Neural crest cell (in vitro differentiated cells): ENCODE measurements at places on chromosomes 3 and 15.

DNA sequence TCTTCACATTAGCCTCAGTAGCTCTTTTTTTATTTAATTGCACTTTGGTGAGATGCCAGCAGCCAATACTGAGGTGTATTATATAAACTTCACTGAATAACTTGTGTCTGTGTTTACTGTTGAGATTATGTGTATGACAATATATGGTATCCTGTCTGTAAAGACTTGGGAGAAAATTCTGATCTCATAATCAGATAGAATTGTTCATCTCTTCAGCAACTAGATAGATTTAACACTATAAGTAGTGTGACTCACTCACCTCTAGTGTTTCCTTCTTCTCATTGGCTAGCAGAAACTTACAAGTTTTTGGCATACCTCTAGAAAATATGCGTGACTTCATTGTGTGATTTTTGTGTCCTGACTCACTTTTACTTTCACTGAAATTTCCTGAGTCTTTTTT lies 67.6 kb upstream of the TGFBR2 start:
- H3K27ac ChIP-seq, result no peak overlapping the region
- no peak overlapping the region for H3K4me3 ChIP-seq
- H3K4me1 ChIP-seq, result peaks cover 8% of the 10 kb centered on the region
- no peaks in the 10 kb centered on the region for H3K27me3 ChIP-seq
- no peak for DNase-seq

DNA sequence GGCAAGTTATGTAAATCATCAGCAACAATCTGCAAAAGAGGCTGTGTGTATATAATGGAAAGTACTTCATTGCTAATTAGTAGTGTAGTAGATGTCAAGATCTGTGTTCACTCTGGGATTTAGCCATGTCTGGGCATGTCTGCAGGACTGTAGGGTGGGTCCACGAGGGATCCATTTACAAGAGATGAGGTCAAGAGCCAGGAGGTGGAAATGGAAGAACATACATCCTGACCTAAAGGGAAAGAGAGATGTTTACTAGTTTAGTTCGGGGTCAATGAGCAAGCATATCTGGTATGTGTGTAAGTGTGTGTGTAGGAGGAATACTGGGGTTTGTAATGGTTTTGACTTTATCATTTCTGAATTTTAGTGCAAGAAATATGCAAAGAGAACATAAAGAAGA lies 171.5 kb upstream of the NANOGP8 start:
- H3K4me3 ChIP-seq, result no peak overlapping the region
- no peak for DNase-seq
- no peak overlapping the region for H3K27ac ChIP-seq
- H3K4me1 ChIP-seq, result peaks cover 27% of the 10 kb centered on the region

- H3K36me3 ChIP-seq, result peaks cover 5% of the 10 kb centered on the region
- no peaks in the 10 kb centered on the region for H3K27me3 ChIP-seq
- H3K27ac ChIP-seq, result no peak overlapping the region
- DNase-seq, result no peak
- H3K4me1 ChIP-seq, result peaks cover 21% of the 10 kb centered on the region
These were observed 52.1 kb downstream of the LSM3 start for GRCh38 chr3:14230729-14231128.

- H3K27me3 ChIP-seq, result peaks cover 15% of the 10 kb centered on the region
- DNase-seq, result no peak
These were observed 363.6 kb downstream of the NR2F2 start for GRCh38 chr15:96693990-96694517.

- H3K4me3 ChIP-seq, result no peak overlapping the region
- H3K27me3 ChIP-seq, result no peaks in the 10 kb centered on the region
- no peak for DNase-seq
- no peak overlapping the region for H3K27ac ChIP-seq
- H3K36me3 ChIP-seq, result peaks cover 2% of the 10 kb centered on the region
These were observed 107.0 kb upstream of the PFN2 start for GRCh38 chr3:150077581-150078247.

- H3K4me1 ChIP-seq, result peaks cover 28% of the 10 kb centered on the region
- no peak overlapping the region for H3K4me3 ChIP-seq
- DNase-seq, result no peak
- no peak overlapping the region for H3K27ac ChIP-seq
- H3K36me3 ChIP-seq, result no peaks in the 10 kb centered on the region
- H3K27me3 ChIP-seq, result peaks cover 3% of the 10 kb centered on the region
These were observed 143.2 kb upstream of the PRR20G start for GRCh38 chr3:127431066-127431465.

DNA sequence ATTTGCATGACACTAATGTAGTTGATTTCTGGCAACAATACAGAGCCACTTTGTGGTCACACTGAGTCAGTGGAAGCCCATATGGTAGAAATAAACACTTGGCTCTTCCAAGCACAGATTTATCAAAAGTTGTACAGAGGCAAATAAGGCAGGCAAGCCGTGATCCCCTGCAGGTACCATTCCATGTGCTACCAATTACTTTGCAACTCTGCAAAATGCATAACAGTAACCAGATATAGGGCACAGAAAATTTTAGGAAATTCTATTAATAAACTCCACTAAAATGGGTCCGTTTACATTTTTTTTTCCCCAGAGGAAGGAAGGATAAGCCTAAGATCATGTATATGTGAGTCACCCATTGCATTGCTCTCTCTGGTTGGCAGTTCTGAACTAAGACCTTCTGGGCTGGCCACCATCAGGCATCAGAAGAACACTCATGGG lies 103.1 kb upstream of the PTX3 start:
- H3K4me1 ChIP-seq, result peaks cover 48% of the 10 kb centered on the region
- no peaks in the 10 kb centered on the region for H3K27me3 ChIP-seq
- DNase-seq, result no peak
- H3K27ac ChIP-seq, result no peak overlapping the region
- H3K4me3 ChIP-seq, result no peak overlapping the region

GRCh38 chr3:120689395-120689794 lies 7.4 kb upstream of the HGD start:
- no peak for DNase-seq
- H3K27ac ChIP-seq, result no peak overlapping the region

DNA sequence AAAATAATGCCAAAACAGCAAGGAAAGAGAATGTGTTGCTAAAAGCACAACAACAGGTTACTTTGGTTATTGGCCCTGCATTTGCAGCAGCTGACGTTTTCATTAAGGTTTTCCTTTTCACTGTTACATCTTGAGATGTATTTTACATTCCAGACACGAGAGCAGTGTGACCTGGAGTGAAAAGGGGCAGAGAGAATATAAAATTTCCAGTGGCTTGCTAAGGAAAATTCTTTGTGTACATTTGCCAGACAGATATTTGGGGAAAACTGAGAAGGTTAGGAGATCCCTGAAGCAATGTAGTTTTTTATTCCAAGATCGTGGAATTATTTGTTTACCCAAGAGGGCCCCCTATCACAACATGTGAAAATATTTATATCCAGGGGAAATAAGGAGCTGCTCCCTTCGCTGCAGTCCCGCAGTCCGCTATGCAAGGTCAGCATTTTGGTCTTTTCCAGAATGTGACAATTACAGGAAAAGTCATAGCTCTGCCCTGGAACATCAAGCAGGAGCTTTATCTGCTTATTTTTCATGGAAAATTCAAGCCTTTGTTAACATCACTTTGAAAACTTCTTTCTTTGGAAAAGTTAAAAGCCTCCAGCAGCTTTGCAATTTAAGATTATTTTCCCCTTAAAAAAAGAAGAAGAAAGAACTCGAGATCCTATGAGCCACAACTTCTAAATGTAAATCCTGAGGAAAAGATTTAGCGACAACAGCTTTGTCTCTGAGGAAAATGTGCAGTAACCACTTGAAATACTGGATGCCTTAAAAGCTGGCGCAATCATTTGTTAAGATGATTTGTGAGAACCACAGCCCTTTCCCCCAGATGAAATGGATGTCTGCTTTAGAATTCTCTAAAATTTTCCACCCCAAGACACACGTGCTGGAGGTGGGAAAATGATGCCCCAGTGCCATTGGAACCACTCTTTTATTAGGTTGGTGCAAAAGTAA lies 256.4 kb upstream of the TPM1 start:
- H3K27ac ChIP-seq, result no peak overlapping the region
- no peak overlapping the region for H3K4me3 ChIP-seq
- no peak for DNase-seq
- no peaks in the 10 kb centered on the region for H3K36me3 ChIP-seq
- H3K4me1 ChIP-seq, result peaks cover 11% of the 10 kb centered on the region

DNA sequence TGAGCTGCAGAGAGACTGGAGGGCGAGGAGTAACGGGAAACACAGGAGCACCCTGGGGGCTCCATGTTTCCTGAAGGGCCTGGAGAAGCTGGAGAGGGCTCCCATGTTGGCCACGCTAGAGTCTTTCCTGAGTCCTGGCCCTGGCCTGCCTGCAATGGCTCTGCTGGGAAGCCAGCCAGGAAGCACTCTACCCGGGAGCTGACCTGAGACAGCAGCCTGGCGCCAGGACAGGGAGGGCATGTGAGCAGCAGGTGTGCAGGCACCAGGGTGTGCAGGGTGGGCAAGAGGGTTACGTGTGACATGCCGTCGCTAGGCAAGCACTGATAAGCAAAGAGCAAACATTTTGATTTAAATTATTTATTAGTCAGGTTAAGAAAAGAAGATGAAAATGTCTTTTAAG lies 301.4 kb downstream of the OCA2 start:
- no peak overlapping the region for H3K4me3 ChIP-seq
- H3K4me1 ChIP-seq, result peaks cover 29% of the 10 kb centered on the region
- DNase-seq, result no peak
- H3K27me3 ChIP-seq, result no peaks in the 10 kb centered on the region
- H3K36me3 ChIP-seq, result no peaks in the 10 kb centered on the region
- no peak overlapping the region for H3K27ac ChIP-seq

GRCh38 chr3:24048843-24049242 lies 103.8 kb downstream of the NR1D2 start:
- no peaks in the 10 kb centered on the region for H3K36me3 ChIP-seq
- H3K4me1 ChIP-seq, result no peaks in the 10 kb centered on the region

GRCh38 chr3:152269056-152269830 lies 514 bp downstream of the MBNL1 start:
- H3K4me3 ChIP-seq, result peak overlapping the region; percentile 100
- peak overlapping the region; percentile 95 for H3K27ac ChIP-seq
- H3K27me3 ChIP-seq, result no peaks in the 10 kb centered on the region
- peak; percentile 61 for DNase-seq
- H3K4me1 ChIP-seq, result peaks cover 49% of the 10 kb centered on the region

- no peak overlapping the region for H3K27ac ChIP-seq
- H3K36me3 ChIP-seq, result no peaks in the 10 kb centered on the region
- H3K27me3 ChIP-seq, result peaks cover 7% of the 10 kb centered on the region
- H3K4me3 ChIP-seq, result no peak overlapping the region
- no peaks in the 10 kb centered on the region for H3K4me1 ChIP-seq
These were observed 32.2 kb upstream of the ABHD17C start for GRCh38 chr15:80662757-80663553.

DNA sequence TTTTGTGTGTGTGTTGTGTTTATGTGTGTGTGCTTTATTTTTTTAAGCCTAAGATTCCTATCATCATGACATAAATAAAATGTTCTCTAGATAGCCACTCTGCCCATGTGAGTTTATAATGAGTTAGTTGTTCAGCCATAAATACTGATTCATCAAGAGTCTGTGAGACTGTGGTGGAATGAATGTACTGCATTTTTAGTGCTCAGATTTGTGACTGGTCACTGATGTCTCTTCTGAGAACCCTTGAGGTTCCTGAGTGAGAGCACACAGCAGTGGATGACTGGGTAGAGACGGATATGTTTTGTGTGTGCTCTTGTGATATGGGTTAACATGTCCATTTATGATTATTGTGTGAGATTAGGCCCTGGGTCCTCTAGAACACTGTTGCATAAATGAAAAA lies 51.2 kb downstream of the SETD5 start:
- H3K4me1 ChIP-seq, result no peaks in the 10 kb centered on the region
- no peak overlapping the region for H3K4me3 ChIP-seq
- no peaks in the 10 kb centered on the region for H3K27me3 ChIP-seq
- DNase-seq, result no peak
- peaks cover 24% of the 10 kb centered on the region for H3K36me3 ChIP-seq

DNA sequence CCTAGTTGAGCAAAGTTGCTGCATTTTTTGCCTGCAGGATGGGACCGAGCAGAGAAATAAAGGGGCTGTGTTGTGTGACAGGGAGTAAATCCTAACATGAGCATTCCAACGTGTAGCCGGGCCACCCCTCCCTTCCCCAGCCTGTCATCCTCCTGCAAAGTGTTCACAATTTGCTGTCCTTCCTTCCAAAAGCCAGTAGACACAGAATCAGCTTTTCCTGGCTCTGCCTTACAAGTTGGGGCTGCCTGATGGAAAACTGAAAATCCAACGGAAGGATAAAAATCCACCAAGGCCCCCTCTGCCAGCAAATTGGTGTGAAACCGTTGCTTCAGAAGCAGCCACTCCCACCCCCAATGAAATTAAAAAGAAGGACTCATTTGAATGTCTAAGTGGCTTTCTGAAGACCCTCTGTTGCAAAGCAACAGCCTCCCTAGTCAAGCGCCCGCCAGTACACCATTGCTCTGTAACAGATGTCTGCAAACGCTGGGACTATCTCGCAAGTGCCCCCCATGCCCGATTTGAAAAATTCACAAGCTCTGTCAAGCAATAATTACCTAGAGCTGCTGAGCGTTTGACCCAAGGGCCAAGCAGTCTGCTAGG lies 665 bp downstream of the FRMD4B start:
- peaks cover 51% of the 10 kb centered on the region for H3K27me3 ChIP-seq
- DNase-seq, result peak; percentile 20
- H3K36me3 ChIP-seq, result no peaks in the 10 kb centered on the region
- H3K4me1 ChIP-seq, result peaks cover 29% of the 10 kb centered on the region

DNA sequence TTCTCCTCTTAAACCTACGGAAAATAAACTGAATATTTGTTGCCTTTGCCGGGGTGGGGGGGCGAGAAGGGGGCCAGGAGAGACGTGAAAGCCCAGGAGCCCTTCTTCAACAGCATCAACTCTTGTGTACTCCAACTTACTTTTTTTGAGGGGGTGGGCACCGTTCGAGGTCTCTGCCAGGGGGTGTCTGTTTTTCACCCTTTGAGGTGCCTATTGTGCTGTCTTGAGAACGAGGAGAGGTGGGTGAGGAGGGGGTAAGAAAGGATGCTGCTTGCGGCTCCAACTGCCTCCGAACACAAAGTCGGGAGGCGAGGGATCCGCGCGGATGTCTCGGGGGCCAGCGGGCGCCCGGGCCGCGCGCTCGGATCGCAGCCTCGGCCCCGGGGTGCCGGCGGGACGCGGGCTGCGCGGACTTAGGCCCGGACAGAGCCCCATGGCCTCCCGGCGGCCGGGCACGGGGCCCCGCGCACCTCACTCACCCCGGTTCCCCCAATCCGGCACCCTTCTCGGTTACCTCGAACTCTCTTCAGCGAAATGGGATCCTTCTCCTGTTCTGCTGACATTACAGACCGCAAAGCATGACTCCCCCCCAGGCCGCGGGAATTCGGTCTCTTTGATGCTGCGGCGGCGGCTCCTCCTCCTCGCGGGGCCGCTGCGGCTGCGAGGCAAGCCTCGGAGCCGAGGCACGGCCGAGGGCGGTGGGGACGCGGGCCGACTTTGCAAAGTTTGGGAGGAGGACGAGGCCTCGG lies 650 bp downstream of the PYGO1 start:
- H3K36me3 ChIP-seq, result peaks cover 2% of the 10 kb centered on the region
- DNase-seq, result peak; percentile 58
- peak overlapping the region; percentile 86 for H3K4me3 ChIP-seq
- peak overlapping the region; percentile 79 for H3K27ac ChIP-seq
